ENCODE measurements at places on chromosomes 4 and X.

DNA sequence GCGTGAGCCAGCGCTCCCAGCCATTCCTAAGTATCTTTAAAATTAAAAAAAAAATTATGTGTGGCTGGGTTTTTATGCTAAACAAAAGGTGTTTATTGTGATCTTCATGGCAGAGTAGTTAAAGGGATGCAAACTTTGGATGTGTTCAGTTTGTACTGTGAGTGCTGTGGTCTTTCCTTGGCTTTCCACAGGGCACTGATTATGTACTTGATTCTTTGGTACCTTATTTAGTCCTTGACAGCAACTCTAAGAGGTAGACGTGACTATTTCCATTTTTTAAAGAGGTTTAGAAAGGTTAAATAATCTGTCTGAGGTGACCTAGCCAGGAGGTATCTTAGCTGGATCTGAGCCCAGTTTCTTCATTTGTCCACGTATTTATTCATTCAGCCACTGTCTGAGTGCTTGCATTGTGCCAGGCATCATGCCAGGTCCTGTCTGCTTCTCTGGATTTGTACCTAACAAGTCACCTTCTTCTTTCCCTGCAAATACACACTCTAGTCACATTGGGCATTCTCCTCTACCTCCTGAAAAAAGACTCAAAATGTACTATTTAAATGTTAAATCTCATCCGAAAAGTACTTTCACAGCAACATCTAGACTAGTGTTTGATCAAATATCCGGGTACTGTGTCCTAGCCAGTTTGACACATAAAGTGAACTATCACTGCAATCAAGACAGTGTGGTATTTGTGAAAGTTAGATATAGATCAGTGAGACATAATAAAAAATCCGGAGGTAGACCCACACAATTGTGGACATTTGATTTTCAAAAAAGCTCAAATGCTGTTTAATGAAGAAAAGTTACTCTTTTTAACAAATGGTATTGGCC lies 31.5 kb downstream of the WWC2 start:
- DNase-seq, result peak; percentile 21

- DNase-seq, result no peak
Measured at GRCh38 chrX:148271263-148271662, 229.2 kb upstream of the AFF2 start.

DNA sequence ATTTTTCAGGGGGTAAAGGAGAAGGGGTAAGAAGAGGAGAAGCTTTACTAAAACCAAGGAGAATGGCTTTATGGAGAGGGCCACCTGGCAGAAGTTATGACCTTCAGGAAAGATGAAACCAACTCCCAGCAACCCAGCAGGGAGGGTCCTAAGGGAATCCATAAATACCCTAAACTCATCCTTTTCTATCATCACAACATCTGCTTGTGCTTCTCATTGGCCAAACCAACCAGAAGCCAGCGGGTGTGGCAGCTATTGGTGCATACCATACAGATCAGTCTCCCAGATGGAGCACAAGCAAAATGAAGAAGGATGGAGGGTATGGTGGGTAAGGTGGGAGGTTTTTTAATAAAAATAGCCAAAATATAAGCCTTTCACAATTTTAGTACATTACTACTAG lies 58.5 kb upstream of the ARSJ start:
- no peak for DNase-seq

GRCh38 chr4:176358083-176358469 lies 38.3 kb downstream of the SPCS3 start:
- no peak for DNase-seq

GRCh38 chr4:106629268-106629625 lies 260.7 kb upstream of the GIMD1 start:
- no peak for DNase-seq

GRCh38 chr4:55382488-55383003 lies 13.2 kb upstream of the TMEM165 start:
- no peak for DNase-seq

DNA sequence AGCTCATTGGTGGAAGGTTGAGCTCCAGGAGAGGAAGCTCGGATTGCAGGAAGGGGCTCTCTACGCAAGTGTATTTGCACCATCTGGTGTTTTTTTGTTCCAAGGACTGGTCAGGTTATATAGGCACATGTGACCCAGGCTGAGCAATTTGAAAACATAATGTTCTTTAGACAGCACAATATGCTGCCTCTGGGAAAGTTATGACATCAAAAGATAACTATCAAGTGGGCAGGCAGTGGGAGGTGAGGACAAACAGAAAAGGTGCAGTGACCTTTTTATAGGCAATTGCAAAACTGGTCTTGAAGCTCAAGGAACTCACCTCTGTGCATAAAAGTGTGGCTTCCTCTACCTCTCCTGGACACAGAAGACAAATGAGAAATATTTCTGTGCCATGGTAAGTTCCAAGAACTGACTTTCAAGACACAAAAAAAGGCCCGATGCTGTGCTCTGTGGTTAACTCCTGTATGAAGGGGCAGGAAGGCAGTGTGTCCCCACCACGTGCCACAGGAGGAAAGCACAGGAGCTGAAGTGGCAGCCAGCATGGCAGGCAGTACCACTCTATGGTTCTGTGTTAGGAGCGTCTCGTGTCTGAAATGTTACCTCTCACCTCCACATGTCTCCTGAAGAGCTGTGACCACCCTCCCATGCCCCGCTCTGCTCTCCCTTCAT lies 128.6 kb downstream of the SHROOM3 start:
- DNase-seq, result no peak

- no peak for DNase-seq
Measured at GRCh38 chr4:189507060-189507459, 433.6 kb upstream of the FRG1 start.
